Stimulated activated CD4-positive, alpha-beta T cell treated with anti-CD3 and anti-CD28 coated beads, Interleukin-1b, Interleukin-23, amount 100 ng/mL, for 1 hour (primary cell): ENCODE measurements at places on chromosomes 2 and 18.

GRCh38 chr2:55160422-55160821 lies 71.7 kb downstream of the CLHC1 start:
- DNase-seq: no peak

DNA sequence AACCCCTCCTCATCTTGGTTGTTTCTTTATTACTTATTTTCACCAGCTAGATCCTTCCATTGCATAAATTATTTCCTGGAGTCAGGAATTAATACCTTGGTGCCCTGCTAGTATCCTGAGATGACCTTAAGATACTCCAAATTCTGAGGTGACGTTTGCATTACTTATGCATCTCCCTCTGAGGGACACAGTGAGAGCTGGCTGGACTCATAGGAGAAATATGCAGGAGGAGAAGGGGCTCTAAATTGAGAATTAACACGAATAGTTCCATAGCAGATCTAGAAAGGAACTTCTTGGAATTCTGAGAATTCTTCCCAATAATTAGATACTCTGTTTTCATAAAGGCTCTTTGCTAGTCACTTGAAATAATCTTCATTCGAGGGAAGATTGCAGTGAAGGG lies 310.6 kb upstream of the ZEB2 start:
- no peak for DNase-seq

DNA sequence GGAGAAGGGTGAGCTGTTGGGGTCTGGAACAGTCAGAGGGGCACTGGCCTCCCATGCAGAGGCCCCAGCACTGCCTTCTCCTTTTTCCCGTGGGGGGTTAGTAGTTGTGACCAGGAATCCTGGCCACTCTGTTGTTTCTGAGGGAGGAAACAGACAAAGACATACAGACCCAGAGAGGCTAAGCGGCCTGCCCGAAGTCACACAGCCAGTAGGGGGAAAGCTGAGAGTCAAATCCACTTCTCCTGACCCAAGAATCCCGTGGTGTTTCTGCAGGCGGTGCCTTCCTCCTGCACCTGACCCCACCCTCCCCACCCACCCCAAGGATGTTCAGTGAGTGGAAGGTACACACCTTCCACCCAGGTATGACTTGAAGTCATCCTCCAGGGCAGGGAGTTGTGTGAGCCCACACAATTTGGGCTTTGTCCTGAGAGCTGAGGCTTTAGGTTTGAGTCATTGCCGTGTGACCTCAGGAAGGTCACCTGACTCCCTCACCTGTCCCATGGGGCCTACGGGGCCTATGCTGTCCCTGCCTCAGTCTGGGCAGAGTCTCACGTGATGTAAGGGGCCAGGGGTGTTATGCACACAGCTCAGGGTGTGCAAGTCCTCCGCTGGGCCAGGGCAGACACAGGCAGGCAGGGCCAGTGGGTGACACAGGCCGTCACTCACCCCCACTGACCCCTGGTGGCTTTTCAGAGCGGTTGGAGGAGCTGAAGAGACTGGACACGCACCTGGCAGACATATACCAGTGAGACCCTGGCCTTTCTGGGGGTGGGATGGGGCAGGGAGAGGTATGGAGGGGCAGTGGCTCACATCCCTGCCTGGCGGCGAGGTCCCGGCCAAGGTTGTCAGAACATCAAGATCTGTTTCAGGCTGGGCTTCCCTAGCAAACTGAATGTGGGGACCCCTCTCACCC lies 5.0 kb downstream of the NT5DC4 start:
- no peak for DNase-seq

DNA sequence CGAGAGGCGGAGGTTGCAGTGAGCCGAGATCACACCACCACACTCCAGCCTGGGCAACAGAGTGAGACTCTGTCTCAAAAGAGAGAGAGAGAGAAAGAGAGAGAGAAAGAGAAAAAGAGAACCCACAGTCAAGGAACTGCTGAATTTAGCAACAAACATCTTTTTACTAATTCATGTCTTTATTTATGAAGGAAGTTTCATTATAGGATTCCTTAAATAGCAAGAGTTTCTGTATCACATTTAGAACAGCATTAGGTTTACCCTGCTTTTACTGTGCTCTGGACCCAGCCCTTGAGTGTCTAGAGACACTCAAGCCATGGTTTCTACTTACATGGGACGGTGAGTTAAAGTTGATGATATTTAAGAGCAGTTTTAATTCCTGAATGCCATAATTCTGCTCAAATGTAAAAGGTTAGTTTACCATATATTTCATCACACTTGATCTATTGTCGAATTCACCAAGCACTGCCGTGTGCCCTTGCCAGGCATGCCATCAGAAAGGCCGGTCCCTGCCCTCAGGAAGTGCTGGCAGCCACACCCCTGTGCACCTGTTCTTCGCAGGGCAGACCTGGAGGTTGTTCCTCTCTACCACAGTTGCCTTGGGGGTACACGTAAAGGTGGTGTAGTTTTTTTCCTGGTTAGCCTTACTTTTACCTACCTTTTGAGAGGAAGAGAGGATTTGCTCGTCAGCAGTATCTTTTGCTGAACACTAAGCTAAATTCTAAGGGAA lies 153.3 kb downstream of the LDLRAD4 start:
- DNase-seq: no peak

DNA sequence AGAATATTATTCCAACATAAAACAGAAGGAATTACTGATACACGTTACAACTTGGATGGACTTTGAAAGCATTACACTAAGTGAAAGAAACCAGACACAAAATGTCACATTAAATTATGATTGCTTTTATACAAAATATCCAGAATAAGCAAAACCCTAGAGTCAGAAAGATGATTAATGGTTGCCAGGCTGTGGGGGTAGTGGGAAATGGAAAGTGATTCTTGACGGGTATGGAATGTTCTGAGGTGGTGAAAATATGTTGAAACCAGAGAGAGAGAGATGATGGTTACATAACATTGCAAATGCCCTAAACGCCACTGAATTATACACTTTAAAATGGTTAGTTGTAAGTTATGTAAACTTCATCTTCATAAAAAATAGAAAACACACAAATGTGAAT lies 1057.2 kb upstream of the TMEFF2 start:
- no peak for DNase-seq
